BJ (cell line): ENCODE measurements at places on chromosomes 16 and 17.

- no peak for DNase-seq
These were observed 206.2 kb downstream of the CNTNAP4 start for GRCh38 chr16:76483307-76483909.

- no peak for DNase-seq
These were observed 66.3 kb upstream of the DOC2B start for GRCh38 chr17:247767-248166.

- no peak for DNase-seq
These were observed 48.4 kb upstream of the KDM8 start for GRCh38 chr16:27154705-27155521.

DNA sequence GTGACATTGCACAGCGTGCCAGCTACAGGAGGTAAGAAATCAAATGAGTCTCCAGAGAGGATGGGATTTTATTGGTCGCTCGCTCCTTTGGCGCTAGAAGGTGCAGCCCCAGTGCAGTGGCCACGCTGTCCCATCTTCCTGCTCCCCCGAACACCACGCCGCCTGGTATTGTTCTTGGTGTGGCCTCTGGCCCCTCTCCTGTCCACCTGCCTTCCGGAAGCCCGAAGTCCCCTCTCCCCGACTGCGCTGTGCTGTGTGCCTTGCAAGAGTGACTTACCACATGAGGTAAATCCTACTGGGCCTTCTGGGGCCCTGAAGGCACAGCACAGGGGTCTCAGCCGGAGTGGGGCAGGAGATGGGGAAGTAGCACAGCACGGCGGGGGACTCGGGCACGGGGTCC is 58.2 kb downstream of the MARCHF10 start:
- no peak for DNase-seq

GRCh38 chr16:87700406-87701077 is 65.2 kb downstream of the KLHDC4 start:
- DNase-seq = no peak

- peak; percentile 13 for DNase-seq
These were observed 73.1 kb downstream of the CCDC182 start for GRCh38 chr17:57671667-57672632.

DNA sequence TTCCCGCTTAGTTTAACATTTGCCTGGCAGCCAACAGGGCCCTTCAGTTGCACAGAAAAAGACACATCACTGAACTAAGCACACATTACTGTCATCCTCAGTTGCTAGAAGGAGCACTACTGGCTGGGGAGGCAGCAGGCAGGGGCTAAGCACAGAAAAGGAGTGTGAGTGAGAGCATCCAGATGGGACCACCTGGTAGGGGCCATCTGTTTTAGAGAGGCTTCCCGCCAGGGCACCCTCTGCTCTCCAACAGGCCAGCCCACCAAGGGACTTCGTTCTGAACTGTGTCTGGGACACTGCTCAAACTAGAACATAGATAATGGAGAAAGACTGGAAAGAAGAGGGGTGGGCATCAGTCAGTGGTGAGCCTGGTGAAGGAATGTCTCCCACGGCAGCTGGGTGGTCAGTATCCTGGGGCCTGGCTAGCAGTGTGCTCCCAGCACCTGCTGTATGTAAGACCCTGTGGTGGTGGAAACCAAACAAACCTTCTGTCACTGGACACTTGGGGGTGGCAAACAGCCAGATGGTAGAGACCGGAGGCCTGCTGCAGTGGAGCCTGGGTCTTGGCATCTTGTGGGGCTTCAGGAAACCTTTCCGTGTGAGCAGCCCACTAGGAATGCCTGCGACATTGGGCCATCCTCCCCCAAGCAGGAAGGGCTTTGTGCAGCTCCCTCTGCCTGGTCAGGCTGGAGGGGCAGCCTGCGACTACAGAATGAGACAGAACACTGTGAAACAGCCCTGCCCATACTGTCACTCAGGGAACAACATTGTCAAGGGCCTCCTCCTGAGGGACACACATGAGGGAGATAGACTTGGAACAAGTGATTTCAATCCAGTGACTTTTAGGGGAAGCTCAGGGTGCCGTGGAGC is 12.8 kb upstream of the RANGRF start:
- DNase-seq = no peak

DNA sequence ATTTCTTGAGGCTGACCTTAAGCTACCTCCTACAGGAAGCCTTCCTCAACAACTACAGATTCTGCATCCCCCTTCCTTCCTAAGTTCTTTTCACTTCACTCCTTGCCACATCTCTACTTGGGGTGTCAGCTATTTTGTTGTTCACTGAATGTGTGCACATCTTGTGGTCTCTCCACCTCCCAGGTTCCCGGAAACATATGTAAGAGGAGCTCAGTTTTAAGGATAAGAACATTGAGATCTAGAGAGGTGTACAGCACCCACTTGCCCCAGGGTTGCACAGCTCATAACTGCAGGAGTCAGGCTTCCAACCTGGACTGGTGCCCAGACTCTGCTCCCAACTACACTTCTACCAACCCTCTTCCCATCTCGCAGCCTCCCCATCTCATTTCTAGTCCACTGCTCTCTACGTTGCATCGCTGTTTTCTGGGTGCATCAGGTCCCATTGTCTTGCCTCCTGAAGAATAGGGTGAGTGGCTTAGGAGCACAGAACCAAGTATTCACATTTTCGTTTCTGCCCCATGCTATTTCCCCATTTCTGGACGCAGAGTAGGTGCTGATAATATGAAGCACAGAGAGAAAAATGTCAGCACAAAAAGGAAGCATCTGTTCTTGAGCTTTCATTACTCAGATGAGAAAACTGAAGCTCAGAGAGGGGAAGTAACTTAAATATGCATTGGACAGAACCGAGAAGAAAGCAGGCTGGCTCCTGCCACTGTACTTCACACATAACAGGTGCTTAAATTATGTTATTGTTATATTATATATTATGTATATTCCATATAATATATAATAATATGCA is 292.0 kb upstream of the CCL2 start:
- DNase-seq = no peak

GRCh38 chr17:35906191-35906925 is 24.2 kb downstream of the RDM1 start:
- DNase-seq = no peak

DNA sequence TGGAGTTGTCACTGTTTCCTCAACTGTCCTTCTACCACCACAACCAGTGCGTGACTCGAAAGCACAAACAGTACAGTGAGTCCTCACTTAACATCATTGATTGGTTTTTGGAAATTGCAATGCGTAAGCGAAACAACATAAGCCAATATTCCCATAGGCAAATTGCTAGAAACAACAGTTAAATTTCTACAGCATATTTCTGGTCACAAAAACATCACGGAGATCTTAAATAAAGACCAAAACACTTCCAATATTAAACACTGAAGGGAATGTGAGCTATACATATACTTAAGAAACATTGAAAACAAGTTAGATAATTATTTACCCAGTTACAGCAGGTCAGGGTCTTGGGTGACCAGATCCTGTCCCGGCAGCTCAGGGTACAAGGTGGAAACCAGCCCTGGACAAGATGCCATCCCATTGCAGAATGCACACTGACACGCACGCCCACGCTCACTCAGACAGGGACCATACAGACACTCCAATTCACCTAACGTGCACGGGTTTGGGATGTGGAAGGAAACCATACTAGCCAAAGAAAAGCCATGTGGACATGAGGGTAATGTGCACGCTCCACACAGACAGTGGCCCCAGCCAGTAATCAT is 4.7 kb downstream of the SLC13A5 start:
- no peak for DNase-seq

- DNase-seq = no peak
These were observed 48.0 kb upstream of the CDH5 start for GRCh38 chr16:66318505-66318904.

DNA sequence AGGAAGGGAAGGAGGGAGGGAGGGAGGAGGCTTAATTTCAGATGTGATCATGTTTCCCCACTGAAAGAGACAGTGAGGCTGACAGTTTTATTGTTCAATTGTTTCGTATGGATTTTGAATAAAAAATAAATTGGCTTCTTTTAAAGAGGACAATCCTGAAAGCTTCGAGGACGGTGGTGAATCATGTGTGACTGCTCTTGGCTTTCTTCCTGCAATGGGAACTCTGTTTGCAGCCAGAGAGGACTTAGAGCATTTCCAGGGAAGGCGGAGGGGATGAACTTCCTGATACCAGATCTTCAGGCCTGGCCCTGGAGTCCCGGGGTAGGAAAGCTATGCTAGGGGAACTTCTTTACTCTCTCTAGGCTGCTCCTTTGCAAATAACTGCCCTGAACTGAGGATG is 72.8 kb upstream of the C16orf82 start:
- peak; percentile 30 for DNase-seq

- DNase-seq = no peak
These were observed 65.7 kb downstream of the FBXL20 start for GRCh38 chr17:39335704-39336223.

- DNase-seq = no peak
These were observed 44.1 kb downstream of the SRCIN1 start for GRCh38 chr17:38561416-38562214.

- peak; percentile 77 for DNase-seq
These were observed at the start of gene NOB1 for GRCh38 chr16:69754469-69755310. Gene NOB1 (minus strand): TSS chr16:69754926. CDS start chr16:69754910, 16 bp downstream.

- DNase-seq = no peak
These were observed 10.7 kb downstream of the GNAO1 start for GRCh38 chr16:56202036-56202435.

GRCh38 chr16:651844-652243 is 2.7 kb downstream of the WDR90 start:
- no peak for DNase-seq

DNA sequence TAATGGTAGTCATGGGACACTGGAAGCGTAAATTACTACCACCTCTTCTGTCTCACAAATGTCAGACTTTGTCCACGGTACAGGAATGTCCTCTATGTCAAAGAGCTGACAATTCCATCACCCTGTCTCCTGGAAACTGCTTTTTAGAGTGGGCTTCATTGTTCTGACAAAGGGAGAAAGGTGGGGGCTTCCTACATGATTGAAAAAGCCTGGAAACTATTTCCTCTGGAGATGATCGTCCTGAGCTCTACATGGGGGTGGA is 53.1 kb downstream of the VAT1L start:
- no peak for DNase-seq

DNA sequence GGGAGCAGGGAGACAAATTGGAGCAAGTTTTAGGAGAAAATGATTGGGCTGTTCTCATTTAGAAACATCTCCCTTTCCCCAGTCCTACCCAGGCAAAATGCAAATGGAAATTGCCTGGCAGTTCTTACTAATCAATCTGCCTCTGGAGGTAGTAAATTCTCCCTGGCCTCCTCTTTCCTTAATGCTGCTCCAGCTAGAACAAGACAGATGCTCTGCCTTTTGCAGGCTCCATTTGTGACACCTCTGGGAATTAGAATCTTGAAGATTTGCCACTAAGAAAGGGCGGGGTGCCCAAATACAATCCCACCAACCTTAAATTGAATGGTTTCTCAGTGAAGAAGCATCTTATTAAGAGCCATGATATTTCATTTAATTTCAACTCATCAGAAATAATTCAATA is 377.7 kb upstream of the CDH11 start:
- no peak for DNase-seq

- DNase-seq = peak; percentile 59
These were observed at the start of gene MAF for GRCh38 chr16:79600638-79601091. Gene MAF (minus strand): TSS chr16:79600737. CDS start chr16:79599902, 835 bp downstream.

- no peak for DNase-seq
These were observed 101.4 kb downstream of the RAP1GAP2 start for GRCh38 chr17:2897605-2898004.

DNA sequence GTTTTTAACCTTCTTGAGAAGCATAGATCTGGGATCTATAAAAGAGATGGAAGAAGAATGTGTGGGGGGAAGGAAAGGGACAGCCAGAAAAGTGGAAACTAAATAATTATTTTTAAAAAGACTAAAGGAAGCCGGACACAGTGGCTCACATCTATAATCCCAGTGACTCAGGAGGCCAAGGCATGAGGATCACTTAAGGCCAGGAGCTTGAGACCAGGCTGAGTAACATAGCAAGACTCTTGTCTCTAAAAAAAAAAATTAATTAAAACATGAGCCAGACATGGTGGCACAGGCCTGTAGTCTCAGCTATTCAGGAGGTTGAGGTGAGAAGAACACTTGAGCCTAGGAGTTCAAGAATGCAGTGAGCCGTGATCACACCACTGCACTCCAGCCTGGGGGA is 335.1 kb downstream of the GRIN2A start:
- DNase-seq = no peak

DNA sequence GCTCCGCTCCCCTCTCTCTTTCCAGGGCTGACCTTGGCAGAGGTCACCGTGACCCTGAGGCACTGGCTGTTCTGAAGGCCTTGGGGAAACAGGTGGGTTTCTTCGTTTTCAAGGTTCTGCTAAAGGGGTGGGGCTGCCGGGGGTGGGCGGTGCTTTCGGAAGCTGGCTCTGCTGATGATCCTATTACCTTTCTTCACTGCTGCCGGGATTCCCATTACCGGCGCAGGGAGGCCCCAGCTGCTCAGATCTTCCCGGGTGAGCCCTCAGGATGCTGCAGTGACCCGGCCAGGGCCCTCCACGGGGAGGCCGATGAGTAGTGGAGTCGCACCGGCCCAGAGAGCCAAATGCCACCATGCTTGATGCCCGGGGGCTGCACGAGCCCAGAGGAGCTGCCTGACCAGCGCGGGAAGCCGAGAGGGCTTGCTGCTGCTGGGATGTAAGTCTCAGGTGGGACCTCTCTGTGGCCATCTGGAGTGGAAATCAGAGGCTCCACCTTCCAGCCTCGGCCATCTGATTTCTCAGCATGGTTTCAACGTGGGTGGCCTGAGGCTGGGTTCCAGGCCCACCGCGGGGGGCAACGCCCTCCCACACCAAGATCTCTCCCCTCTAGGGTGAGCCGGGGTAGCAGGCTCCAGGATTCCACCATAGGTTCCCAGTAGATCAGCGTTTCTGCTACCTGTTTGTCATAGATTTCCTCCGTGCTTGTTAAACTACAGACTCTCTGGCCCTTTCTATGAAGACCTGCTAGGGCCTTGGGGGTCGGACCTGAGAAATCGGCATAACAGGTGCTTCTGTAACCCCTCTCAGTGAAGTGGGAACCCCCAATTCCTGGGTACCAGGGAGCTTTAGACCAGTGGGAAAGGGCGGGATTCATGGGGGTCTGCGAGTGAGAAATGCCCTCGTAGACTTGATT is 21.6 kb upstream of the ADCY7 start:
- DNase-seq = no peak
